ENCODE measurements at places on chromosomes 11 and 22.

GRCh38 chr11:43467958-43468357 is 109.2 kb downstream of the TTC17 start:
- DNase-seq = no peak

- DNase-seq = no peak
Measured at GRCh38 chr22:17232406-17232805, 13.2 kb upstream of the ADA2 start.

- no peak for DNase-seq
Measured at GRCh38 chr11:92545906-92546471, 321.4 kb downstream of the FAT3 start.

GRCh38 chr22:17684245-17684644 is 45.7 kb downstream of the BCL2L13 start:
- no peak for DNase-seq

Measured in NCI-H1105 treated with DMSO at 0.1 percent for 48 hours (cell line).